ENCODE measurements at places on chromosomes 11 and 22.
A peak's percentile ranks its signal among the peaks of the same experiment; 100 is the strongest.

GRCh38 chr11:37857726-37858125 is 1259.7 kb upstream of the RAG2 start:
- no peak for DNase-seq

DNA sequence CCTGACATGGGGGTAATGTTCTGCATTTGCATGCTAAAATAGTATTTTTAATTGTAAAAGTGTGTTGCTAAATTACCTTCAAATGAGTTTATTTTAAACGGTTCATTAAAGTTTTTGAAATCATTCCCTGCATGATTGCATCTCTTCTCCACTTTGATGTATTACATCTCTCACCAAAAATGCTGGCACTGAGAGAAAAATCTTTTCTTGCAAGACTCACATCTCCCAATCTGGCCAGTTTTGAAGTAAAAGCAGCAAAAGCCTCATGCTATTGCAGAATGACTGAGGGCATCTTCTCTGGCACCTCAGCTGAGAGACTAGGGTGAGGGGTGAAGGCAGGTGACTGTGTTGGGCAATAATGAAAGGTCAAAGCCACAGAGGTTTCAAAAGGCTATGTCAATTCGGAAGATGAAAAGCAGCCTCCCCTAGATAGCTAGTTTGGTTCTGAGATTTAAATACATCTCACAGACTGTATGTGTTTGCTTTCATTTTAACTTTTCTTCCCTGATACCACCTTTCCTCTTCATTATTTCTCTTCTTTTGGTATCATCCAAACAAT is 292.2 kb upstream of the RAG2 start:
- no peak for DNase-seq

- DNase-seq: no peak
Measured at GRCh38 chr11:69437001-69437875, 44.2 kb upstream of the LINC01488 start.

GRCh38 chr11:10488934-10489691 is 34.0 kb downstream of the AMPD3 start:
- DNase-seq: no peak

DNA sequence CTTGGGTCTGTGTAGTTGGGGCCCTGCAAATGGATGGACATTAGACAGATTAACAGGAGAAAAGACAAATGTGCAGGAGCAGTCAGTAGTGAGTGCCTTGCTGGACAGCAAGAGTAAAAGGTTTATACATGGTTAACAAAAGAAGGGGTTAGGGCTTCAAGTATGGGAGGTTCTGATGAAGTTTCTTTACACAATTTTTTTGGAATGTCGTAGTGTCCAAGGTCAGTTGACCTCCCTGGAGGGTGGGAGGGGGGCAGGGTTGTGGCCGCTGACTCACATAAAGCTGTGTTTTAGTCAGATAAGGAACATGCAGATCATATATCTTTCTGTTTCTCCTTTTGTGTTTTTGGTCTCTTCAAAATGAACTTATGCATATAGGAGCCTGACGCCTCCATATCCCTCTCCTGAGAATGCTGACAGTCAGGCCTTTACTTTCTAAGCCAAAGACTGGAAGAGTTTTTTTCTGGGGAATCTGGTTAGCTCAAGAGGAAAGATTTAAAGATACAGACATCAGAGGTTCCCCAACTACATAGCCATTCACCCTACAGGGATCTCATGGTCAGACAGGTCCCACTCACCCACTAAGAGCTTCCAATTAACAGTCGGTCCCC is 134.3 kb downstream of the NECTIN1 start:
- no peak for DNase-seq

GRCh38 chr11:35424157-35424940 is 5.0 kb upstream of the SLC1A2 start:
- no peak for DNase-seq

- DNase-seq: no peak
Measured at GRCh38 chr22:24481641-24482040, 13.5 kb upstream of the UPB1 start.

GRCh38 chr11:45809456-45810395 is 4.8 kb downstream of the SLC35C1 start:
- DNase-seq: no peak

- DNase-seq: no peak
Measured at GRCh38 chr11:61916737-61917333, 531 bp downstream of the RAB3IL1 start.

DNA sequence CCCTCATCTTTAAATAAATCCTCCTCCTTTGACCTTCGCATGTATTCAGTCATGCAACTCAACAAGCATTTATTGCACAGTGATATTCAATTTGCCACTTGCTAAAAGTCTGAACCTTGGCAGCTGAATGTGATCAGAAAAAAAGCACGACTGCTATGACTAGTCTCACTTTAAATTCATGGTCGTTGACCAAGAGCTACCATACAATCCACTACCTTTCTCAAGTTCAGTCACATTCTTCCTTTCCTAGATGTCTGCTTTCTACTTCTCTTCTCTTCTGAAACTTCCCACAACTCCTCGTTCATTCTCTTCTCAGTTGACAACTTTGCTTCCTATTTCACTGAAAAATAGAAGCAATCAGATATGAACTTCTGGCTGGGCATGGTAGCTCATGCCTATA is 2.0 kb upstream of the SAA1 start:
- DNase-seq: no peak

- no peak for DNase-seq
Measured at GRCh38 chr11:121489823-121490222, 37.1 kb upstream of the SORL1-AS1 start.

DNA sequence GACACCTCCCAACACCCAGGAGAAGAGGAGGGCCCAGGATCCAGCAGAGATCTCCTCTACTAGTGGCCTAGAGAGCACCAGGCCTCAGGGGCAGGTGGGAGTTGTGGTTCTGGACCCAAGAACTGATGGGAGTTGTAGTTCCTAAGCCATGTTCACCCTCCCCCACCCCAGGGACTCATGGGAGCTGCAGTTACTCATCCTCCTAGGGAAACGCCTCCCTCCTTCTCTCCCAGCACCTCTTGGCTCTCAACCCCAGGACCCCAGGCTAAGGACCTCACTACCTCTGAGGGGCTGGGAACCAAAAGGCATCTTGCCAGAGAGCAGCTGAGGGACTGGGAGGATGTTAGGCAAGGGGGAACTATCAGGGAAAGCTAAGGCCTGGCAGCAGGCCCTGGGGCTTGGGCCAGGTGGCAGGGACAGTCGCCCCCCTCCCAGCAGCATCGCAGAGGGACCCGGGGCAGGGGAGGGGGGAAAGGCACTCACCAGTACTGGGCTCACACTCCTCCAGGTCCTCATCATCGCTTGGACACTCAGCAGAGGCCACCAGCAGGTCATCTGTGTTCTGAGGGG is 28.9 kb downstream of the SLC22A12 start:
- DNase-seq: no peak

GRCh38 chr11:57566005-57566904 is 1.2 kb downstream of the UBE2L6 start:
- peak; percentile 3 for DNase-seq

DNA sequence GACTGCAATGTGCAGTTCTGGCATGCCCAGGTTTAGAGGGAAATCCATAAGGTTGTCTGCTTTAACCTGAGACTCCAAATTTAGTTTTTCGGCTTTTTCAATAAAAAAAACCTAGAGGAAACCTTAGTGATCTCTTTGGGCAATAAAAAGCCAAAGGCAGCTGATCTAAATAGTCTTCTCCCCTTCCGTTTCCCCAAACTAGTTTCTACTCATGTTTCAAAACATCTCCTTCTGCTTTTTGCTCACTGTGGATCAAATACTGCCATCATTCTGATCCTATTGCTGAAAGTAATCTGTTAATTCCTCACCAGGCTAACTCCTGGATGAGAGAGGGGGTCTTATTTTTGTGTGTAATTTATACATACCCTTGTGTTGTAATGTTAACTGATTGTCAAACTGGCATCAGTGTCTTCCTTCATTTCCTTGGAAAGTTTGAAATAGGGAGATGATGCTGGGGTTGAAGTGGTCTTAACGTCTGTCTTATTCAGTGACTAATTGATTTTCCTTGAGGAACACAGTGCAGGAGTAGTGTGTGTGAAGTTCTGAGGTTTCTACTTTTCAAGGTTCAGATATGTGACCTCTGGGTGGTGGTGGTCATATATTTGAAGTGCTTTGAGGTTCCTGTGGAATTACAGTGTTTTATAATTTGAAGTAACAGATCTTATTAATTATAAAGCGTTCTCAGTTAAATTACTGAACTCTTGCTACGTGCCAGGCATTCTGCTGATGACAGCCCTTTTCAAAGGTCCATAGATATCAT is 55.0 kb downstream of the ARHGAP42 start:
- DNase-seq: no peak

GRCh38 chr11:28442131-28442530 is 333.9 kb downstream of the METTL15 start:
- DNase-seq: no peak

GRCh38 chr11:125079151-125079877 is 16.2 kb downstream of the SLC37A2 start:
- DNase-seq: no peak

GRCh38 chr11:14386895-14387480 is 28.0 kb upstream of the RRAS2 start:
- no peak for DNase-seq

DNA sequence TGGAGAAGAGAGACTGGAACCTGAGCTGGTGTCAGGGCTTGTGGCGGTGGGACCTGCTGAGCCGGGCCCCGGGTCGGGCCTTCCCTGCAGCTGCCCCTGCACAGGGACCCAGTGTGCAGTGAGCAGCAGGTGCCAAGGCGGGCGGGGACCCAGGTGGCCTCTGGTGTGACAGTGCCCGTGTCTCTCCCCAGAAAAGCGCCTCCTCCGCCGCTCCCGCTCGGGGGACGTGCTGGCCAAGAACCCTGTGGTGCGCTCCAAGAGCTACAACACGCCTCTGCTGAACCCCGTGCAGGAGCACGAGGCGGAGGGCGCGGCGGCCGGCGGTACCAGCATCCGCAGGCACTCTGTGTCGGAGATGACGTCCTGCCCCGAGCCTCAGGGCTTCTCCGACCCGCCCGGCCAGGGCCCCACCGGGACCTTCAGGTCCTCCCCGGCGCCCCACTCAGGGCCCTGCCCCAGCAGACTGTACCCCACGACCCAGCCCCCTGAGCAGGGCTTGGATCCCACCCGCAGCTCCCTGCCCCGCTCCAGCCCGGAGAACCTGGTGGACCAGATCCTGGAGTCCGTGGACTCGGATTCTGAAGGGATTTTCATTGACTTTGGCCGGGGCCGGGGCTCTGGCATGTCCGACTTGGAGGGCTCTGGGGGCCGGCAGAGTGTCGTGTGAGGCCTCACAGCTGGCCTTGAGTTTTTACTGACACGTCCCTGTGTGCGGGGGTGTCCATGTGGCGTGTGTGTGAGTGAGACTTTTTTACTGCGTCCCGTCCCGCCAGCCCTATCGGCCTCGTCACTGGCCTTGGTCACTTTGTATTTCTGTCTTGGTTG is 15.6 kb upstream of the ARHGAP8 start:
- no peak for DNase-seq

DNA sequence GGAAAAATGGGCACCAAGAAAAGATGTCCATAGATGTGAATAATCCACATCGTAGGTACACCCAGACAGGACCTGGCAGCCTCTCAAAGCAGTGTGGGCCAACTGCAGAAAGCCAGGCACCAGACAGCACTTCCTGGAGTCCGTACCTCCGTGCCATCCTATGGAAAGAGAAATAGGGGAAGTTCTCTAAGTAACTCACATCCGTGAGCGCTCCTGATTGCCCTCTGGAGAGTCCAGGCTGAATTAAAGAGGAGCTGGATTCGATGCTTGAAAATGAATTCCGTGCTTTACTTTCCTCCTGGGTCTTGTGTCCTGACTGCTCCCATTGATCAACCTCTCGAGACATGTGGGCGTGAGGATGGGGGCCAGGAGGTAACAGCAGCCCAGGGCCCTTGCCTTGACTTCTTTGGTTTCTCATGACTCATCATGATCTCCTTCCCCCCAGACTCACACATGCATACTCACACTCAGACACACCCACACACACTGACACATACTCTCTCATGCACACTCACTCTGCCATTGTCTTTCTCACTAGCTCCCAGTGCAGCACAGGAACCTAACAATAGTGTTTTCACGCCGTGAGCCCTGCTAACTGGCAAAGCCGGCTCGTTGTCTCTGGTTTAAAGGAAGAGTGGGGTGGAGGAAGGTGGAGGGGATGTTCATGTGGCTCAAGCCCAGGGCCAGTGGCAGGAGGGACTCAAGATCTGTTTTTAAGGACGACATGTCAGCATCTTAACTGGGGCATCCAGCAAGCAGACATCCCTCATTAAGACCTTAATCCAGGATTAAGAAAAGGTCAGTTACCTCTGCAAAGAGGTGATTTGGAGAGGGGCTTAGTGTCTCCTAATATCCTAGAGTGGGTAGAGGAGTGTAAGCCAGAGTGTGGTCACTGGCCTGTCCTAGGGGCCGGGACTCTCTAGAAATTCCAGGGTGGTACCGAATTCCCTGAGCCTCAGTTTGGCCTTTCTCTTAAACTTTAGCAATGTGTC is 104.2 kb downstream of the SCN3B start:
- no peak for DNase-seq

GRCh38 chr22:32232191-32232830 is 22.8 kb downstream of the SLC5A4 start:
- DNase-seq: no peak

DNA sequence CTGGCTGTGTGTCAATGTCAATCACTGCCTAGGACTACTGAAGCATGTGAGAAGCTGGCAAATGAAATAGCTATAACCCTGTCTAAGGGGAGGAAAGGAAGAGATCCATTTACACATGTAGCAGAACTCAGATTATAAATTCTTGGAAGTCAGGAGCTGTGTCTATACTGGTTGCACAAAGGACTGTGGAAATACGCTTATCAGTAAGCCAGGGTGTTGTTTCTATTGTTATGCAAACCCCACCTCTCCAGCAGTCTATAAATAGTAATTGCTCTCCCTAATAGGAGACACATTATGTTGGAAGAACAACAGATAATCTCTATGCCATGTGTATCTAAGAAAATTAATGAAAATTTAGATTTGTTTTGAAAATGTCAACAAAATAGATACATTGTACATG is 693.4 kb upstream of the CCDC90B start:
- no peak for DNase-seq

DNA sequence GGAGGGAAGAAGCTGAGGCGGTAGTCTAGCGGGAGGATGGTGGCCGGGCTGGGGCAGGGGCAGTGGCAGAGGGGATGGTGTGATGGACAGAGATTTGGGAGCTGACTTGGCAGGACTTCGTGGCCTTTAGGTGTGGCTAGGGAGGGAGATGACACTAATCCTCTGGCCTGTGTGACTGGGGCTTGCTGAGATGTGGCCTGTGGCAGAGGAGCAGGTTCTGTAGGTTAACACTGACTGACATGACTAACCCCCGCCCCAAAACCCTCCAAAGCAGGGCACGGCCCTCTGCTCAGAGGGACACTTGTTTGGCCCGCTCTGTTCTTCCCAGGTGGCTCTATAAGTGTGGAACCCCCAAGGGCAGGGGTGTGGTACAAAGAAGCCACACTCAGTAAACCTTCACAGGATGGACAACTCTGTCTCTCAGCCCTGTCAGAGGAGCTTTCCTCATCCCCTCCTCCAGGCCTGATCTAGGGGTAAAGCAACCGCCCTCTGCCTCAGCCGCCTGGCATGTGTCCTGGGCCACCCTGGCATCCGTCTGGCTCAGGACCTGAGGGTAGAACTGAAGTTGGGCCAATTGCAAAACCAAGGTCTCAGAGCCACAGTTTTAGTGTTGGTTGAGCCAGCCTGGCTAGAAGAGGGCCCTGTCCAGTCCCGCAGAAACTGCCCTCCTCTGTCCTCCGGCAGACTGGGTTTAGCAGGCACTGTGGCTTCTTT is 15.6 kb downstream of the TOM1 start:
- DNase-seq: no peak

GRCh38 chr22:17101475-17102296 is 16.9 kb downstream of the IL17RA start:
- no peak for DNase-seq
